ENCODE measurements at places on chromosomes 2 and 18.

DNA sequence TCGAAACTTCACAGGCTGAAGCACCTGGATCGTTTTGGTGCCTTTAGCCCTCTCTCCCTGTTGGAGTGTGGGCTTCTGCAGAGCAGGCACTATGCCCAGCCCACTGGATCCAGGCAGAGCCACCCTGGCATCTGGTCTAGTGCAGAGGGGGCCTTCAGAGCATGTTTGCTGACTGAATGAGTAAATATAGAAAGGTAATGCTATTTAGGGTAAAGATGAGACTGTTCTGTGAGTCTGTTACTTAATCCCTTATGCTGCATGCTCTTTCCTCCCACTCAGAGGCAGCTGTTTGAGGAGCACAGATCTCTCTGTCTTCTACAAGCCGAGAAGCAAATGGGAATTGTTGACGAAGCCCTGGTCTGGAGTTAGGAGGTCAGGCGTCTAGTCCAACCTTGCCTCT, 130.2 kb downstream of the RGPD3 start:
- DNase-seq: no peak

GRCh38 chr2:180739070-180739469, 241.3 kb upstream of the UBE2E3 start:
- no peak for DNase-seq

DNA sequence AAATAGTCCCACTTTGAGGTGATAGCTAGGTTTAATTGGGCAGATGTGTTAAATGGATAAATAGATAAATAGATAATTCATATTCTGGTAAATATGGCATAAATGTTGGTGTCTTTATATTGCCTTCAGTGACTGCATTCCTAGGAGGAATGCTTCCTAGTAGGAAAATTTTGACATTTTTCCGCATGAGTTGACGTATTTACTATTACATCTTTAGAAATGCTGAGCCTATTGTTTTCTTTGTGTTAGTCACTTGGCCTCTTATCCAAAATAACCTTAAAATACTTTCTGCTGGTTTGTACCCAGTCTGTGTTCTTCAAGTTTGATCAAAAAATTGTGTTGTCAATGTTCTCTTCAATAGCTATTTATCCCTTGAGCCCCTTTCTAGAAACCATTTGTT, 495.6 kb upstream of the ZEB2 start:
- no peak for DNase-seq

- no peak for DNase-seq
Observed at GRCh38 chr18:61743775-61744531, 148.9 kb downstream of the RNF152 start.

- DNase-seq: no peak
Observed at GRCh38 chr2:58056192-58056916, 9.7 kb downstream of the VRK2 start.

DNA sequence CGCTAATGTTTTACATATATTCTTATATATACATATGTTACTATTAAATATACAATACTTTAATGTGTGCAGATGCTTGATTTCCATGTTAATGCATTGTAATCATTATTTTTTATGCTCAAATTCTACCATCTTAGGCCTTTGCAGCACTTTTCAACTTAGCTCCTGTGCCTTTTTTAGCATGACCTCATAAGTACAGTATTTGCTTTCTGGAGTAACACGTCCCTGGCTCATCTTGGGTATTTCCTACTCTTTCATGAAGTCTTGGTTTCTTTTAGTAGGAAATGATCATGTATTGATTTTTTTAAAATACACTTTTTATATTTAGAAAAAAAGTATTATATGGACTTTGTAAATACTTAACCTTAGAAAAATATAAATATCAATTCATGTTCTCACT, 36.5 kb downstream of the CAB39 start:
- DNase-seq: no peak

DNA sequence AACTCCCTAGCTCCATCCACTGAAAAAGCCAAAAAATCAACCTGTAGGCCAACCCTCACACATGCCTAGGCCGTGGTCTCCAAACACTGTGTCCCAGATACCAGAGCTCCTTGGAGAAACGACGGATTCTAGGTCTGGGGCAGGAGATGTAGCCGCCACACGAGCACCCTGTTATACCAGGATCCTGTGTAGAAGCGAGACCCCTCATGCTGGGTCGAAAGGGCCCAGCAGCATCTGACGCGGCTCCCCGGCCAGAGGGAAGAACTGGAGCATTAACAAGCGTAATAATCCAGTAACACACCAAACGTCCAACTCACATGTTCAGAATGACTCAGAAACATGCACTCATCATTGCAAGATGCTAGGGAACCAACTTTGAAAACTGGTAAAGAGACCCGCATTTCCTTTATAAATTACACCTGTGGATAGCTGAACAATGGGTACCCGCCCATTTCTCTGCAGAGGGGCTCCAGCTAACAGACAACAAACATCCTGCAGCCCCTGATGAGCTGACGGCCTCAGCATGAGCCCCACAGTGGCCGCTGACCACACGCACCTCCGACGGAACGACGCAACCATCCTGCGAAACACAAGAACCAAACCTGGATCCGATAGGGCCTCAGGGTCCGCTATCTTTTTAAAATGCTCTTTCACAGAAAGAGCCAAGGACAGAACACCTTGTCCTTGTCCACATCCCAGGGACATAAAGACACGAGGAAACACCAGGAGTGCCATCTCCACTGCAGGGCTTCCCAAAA, 14.2 kb downstream of the SLC66A2 start:
- DNase-seq: no peak

- DNase-seq: peak; percentile 98
Observed at GRCh38 chr2:233251306-233252116, at the start of gene ATG16L1. Gene ATG16L1, plus strand, starts transcription at chr2:233251673. Its CDS starts 155 bp downstream, at chr2:233251828.

- no peak for DNase-seq
Observed at GRCh38 chr18:47484068-47484467, 232.6 kb upstream of the SKOR2 start.

DNA sequence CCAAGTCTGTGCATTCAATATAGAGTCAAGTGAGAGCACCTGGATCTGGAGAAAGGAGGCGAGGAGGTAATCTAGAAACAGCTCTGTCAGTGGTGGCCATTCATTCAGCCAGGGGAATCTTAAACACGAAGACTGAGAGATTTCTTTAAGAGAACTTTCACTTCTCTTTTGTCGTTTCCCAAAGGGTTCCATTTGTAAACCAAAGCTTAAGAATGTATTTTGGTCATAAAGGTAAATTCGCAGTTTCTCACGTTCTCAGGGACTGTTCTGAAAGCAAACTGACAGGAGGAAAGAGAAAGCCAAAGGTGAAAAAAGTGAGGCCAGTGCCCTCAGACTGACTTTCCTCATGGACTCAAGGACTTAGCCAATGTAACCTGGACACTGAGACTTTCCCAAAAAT, 513.5 kb downstream of the CMPK2 start:
- no peak for DNase-seq

- no peak for DNase-seq
Observed at GRCh38 chr2:10614939-10615338, 74.8 kb downstream of the NOL10 start.

DNA sequence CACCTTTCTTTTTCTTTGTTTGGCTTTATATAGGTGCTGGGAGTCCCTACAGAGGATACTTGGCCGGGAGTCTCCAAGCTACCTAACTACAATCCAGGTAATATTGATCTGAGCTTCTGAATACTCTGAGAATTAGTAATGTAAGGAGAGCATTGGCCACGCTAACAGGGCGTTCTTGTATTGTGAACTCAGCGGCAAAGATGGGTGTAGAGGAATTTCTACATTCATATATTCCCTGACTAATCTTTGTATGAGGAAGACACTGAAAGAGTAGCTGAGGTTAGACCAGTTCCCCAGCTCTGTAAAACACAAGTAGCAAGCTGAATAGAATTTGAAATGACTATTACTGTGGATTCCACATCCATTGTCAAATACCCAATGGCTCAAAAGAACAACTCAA, 48.5 kb downstream of the CDK15 start:
- no peak for DNase-seq
